ENCODE measurements at places on chromosomes 13 and 19.

DNA sequence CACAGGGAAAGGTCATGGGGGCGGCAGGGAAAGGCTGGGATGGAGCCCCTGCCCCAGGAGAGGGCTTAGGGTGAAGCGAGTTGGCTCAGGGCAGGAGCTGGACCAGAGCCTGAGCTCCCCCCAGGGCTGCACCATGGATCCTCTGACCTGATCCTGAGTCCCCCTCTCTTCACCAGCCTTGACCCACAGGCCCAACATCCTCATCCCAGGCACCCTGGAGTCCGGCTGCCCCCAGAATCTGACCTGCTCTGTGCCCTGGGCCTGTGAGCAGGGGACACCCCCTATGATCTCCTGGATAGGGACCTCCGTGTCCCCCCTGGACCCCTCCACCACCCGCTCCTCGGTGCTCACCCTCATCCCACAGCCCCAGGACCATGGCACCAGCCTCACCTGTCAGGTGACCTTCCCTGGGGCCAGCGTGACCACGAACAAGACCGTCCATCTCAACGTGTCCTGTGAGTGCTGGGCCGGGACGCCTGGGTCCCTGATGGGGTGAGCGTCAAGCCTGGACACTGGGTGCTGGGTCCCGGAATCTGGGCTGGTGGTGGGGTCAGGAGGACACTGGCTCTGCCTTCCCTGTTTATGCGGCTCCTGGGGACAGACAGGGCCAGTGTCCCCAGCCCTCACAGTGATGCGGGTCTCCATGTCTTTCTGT, 842 bp downstream of the SIGLEC9 start:
- no peak for DNase-seq

GRCh38 chr19:53432088-53432661, 391 bp downstream of the ZNF761 start:
- DNase-seq: no peak

- DNase-seq: no peak
Observed at GRCh38 chr13:108795841-108796240, 166.4 kb downstream of the MYO16 start.

DNA sequence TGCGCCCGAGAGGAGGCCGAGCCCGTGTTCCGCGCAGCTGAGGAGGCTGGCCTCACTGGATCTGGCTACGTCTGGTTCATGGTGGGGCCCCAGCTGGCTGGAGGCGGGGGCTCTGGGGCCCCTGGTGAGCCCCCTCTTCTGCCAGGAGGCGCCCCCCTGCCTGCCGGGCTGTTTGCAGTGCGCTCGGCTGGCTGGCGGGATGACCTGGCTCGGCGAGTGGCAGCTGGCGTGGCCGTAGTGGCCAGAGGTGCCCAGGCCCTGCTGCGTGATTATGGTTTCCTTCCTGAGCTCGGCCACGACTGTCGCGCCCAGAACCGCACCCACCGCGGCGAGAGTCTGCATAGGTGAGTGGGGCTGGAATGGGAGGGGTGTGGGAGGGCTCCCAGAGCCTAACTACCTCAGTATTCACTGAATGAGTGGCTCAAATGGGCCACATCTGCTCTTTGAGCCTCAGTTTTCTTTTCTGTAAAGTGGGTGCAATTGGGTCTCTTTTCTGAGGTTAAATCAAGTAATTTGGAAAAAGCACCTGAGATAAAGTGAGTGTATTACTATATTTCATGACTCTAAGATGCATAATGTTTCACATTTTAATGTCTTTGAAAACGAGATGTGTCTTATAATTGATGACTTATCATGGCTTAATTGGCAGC, 11.7 kb downstream of the GRIN2D start:
- DNase-seq: no peak

GRCh38 chr19:1865172-1866010, 2.0 kb upstream of the KLF16 start:
- DNase-seq: no peak

- DNase-seq: no peak
Observed at GRCh38 chr13:54206626-54207025, 1178.0 kb downstream of the OLFM4 start.

GRCh38 chr19:31985001-31985605, 360.3 kb upstream of the ZNF507 start:
- DNase-seq: no peak

DNA sequence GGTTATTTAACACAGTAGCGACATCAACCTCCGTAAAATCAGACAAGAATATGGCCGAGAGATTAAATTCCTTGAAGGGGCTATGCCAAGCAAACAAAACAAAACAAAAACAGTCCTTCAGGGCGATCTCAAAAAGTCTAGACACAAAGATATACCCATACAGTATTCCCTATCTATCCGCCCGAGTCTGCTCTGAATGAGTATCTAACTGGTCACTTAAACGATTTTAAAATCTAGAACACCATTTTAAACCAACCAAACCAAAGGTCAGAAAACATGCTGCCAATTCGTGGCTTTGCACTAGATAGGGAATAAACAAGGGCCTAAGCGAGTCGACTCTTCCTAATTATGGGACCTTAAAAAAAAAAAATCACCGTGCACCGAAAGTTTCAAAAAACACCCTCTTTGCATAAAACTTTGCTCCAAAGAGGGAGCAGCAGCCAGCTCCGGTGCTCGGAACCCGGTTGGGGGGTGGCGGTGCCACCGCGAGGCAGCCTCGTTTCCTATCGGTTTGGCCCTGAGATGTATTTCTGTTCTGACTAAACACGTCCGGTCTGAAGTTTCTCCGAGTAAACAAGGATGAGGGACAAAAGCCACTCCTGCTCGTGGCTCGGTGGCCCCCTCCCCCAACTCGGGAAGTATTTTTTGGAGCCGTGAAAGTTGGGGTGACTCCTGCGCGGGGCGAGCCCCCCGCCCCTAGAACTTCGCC, 1.8 kb downstream of the HMGB1 start:
- DNase-seq: no peak

DNA sequence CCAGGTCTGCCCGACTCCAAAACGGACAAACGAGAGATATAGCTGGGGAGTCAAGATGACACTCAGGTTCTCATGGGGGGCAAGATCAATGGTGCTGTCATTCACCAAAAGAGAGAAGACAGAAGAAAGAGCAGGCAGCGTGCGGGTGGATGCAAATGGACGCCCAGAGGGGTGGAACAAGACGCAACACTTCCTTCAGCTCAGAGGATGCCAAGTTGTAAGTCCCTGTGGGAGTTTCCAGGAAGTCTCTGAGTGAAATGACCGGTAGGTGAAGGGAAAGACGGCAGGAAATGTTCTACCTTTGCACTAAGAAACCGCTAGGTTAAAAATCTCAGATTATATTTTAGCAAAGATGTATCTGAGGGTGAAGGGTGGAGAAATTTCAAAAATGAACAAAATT, 26.5 kb downstream of the TUBGCP3 start:
- DNase-seq: no peak

GRCh38 chr19:46372901-46373490, 26.1 kb downstream of the PPP5C start:
- DNase-seq: no peak
